ENCODE measurements at places on chromosomes 5 and 9. TPM values are rescaled to one million over a fixed set of nuclear protein-coding genes. Genes with fewer than 3 reads are reported as not detected.

DNA sequence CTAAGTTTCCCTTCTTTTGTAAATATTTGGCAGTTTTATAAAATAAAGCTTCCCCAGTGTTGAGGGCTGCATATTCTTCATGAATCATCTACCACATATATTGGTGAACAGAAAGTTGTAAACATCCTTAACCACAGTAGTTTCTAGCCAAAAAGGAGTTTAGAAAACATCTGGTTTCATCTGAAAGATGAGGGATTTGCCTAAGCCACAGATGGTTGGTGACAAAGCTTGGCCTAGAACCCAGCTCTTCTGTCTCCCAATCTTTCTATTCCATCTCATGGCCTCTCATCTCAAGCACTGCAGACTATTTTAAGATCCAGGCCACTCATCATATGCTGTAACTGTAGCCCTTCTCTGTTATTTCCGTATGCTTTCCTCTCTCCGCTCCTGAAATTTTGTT lies 232.3 kb upstream of the TRPM3 start:
- no peaks in the 10 kb centered on the region for H3K36me3 ChIP-seq
- DNase-seq = no peak
- no peak overlapping the region for H3K4me3 ChIP-seq
- no peaks in the 10 kb centered on the region for H3K4me1 ChIP-seq
- H3K27ac ChIP-seq = no peak overlapping the region

DNA sequence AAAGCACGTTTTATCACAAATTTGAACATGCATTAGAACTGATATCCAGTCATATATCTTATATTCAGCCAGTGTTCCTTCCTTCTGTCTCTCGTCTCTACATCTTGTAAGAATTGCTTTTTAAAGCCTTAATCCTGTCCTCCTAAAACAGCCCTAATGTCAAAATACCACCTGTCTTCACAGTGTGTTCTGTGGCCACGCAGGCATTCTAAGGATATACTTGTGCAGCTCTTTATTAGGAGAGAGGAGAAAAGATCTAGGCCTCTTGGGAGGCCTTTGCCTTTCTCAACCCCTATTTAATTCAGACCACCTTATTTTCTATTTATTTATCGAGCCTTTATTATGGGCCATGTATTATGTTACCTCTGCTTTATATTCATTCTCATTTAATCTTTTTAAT lies 78.3 kb downstream of the MAN2A1 start:
- H3K27me3 ChIP-seq = no peaks in the 10 kb centered on the region
- no peak overlapping the region for H3K4me3 ChIP-seq
- H3K36me3 ChIP-seq = peaks cover 54% of the 10 kb centered on the region
- no peak for DNase-seq
- H3K27ac ChIP-seq = no peak overlapping the region

GRCh38 chr5:82183828-82184227 lies 94.3 kb downstream of the RPS23 start:
- H3K27me3 ChIP-seq = no peaks in the 10 kb centered on the region
- no peak for DNase-seq
- H3K27ac ChIP-seq = no peak overlapping the region
- no peaks in the 10 kb centered on the region for H3K4me1 ChIP-seq

Gene NRG2
- not detected for polyA plus RNA-seq

Gene PALM2AKAP2
- not detected for polyA plus RNA-seq

DNA sequence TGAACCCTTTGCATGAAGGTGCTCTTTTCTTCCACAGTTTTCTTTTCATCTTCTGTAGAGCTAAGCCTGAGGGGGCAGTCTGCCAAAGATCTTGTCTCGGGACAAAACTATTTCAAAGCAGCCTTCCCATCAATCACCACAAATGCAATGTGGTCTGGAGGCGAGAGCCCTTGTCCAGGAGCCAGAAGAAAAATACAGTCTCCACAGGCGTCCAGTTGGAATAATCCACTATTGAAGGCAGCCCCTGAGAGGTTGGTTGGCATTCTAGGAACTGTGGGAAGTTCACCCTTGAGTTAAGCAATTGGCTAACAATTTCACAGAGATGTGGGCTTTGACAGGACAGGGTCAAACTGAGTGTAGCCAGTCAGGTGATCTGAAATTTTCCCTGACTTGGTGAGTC lies 72.0 kb downstream of the SEMA6A start:
- no peaks in the 10 kb centered on the region for H3K27me3 ChIP-seq
- H3K27ac ChIP-seq = no peak overlapping the region
- no peaks in the 10 kb centered on the region for H3K36me3 ChIP-seq
- no peaks in the 10 kb centered on the region for H3K4me1 ChIP-seq
